Stimulated activated CD8-positive, alpha-beta memory T cell treated with anti-CD3 and anti-CD28 coated beads, Interleukin-4, amount 100 ng/mL, for 4 hours (primary cell): ENCODE measurements at places on chromosomes 11 and 22.

GRCh38 chr22:20434773-20435172 lies 2.9 kb downstream of the SCARF2 start:
- no peak for DNase-seq

- peak; percentile 38 for DNase-seq
Observed at GRCh38 chr11:61516675-61517572, 8.4 kb downstream of the LRRC10B start.

DNA sequence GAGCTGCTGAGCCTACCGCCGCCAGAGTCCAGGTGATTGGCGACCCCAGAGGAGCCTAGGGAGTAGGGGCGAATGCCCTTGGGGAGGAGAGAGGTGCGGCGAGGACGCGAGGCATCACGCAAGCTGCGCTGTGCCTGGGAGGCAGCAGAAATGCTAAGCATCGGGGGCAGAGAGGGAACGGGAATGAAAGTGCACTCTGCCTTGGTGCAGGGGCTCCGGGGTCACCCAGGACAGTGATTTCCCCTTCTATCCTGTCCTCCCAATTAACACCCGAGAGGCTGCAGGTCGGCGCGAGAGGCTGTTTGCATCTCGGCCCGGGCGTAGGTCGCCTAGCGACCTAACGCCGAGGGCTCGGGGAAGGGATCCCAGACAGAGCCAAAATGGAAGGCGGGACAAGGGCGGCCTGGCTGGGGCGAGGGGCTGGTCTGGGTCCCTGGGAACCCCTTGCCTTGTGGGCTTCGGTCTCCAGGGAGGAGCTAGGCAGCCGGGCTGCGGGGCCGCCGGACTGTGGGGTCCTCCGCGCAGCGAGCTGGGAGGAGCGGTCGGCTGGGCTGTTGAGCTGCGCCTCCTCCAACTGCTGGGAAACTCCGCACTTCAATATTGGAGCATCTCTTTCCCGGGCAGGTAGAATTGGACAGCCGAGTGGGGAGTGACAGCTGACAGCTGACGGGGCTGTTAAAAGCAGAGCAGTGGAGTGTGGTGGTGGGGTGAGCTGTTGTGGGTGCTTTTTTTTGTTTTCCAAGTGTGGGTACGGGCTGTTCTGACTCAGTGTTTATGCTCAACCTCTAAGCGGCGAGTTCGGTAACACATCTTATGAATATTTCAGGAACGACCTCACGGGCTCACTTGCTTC lies 657 bp downstream of the ELMOD1 start:
- DNase-seq = peak; percentile 12

DNA sequence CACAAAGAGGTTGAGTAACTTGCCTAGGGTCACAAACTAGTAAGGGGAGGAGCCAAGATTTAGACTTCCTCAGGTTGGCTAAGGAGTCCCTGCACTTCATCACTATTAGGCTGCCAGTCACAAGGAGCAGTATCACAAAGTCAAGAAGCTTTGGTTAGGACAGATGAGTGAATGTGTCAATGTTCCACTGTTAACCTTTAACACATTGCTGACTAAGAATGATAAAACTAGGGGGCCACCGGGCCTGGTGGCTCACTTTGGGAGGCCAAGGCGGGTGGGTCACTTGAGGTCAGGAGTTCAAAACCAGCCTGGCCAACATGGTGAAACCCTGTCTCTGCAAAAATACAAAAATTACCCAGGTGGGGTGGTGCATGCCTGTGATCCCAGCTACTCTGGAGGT lies 32.0 kb downstream of the TMEM123 start:
- DNase-seq = no peak

DNA sequence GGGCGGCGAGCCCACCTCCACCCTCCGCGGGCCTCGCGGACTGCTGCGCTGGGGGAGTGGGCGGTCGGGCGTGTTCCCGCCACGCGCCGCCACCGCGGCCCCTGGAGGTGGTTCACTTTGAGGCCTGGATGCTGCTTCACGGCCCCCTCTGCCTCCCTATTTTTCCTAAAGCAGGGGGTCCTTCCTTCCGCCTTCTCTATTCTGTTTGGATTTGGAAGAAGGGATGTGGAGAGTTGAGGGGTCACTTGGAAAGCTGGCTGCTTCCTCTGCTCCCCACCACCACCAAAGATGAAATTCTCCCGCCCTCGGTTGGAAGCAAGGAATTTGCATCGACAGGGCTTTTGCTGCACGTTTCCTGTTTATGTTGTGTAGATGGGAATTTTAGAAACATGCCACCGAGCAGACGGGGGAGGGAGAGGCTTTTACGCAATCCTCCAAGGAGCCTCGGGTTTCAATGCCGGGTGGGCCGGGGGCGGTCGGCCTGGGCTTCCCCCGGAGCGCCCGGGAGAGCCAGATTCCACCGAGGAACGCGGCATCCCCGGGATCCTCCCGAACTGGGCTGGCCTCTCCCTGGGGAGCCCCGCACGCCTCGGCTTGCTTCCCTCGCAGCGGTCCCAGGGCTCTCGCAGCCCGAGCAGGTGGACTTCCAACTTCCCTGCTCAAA lies 403 bp upstream of the SBF2 start:
- no peak for DNase-seq

GRCh38 chr22:17920992-17921650 lies 103.2 kb downstream of the MICAL3 start:
- no peak for DNase-seq

DNA sequence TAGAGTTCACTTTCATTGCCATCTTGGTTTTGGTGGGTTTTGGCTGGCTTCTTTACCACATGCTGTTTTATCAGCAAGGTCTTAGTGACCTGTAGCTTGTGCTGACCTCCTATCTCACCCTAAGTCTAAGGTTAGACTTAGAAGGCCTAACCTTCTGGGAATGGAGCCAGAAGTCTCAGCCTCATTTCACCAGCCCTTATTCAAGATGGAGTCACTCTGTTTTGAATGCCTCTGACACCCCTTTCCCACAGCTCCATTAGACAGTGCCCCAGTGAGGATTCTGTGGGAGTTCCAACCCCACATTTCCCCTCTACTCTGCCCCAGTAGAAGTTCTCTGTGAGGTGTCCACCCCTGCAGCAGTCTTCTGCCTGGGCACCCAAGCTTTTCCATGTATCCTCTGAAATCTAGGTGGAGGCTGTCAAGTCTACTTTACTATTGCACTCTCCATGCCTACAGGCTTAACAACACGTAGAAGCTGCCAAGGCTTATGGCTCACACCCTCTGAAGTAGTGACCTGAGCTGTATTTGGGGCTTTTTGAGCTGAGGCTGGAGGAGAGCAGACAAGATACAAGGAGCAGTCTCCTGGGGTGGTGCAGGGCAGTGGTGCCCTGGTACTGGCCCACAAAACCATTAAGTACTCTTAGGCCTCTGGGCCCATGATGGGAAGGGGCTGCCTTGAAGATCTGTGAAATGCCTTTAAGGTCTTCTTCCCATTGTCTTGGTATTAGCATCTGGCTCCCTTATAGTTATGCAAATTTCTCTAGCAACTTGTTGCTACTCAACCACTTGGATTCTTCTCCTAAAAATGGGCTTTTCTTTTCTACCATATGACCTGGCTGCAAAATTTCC lies 65.9 kb upstream of the SC5D start:
- DNase-seq = no peak

DNA sequence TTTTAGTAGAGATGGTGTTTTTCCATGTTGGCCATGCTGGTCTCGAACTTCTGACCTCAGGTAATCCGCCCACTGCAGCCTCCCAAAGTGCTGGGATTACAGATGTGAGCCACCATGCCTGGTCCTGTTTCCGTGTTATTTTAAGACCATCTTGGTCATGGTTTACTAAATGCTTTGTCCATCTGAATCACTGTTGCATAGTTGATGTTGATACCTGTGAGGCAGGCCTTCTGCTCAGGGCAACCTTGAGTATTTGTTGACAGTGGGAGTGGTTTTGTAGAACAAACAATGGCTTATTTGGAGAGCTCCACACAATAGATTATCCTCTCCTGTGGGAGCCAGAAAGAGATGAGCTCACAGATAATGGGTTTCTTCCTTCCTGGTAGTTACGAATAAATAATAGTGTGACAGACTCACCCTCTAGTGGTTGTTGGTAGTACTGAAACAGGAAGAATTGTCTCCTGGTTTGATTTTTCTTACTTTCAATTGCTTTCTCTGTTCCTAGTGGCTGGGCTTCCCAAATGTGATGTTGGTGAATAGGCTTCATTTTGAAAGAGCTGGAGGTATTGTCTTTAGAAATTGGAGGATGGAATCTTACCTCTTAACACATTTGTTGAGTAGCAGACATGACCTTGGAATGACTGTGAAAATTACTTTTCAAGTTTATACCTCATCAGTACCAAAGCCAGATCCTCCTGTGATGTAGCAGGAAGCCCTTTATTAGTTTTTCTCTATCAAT lies 39.0 kb downstream of the CTNND1 start:
- DNase-seq = no peak

DNA sequence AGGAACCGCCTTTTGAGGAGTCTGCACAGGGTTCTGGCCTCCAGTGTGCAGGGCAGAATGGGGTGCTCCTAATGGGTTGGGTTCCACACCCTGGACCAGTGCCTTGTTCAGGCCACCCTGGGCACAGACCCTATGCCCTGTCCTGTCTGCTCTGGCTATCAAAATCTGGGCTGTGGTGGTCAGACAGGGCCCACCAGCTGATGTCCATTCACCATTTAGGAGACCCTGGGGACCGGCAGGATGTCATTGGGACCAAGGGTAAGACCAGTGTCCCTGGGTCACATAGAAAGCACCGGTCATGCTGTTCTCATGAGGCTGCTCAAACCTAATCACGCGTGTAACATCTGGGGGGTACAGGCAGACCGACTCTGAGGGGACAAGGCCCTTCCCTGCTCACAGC lies 37.3 kb downstream of the PARVG start:
- no peak for DNase-seq

DNA sequence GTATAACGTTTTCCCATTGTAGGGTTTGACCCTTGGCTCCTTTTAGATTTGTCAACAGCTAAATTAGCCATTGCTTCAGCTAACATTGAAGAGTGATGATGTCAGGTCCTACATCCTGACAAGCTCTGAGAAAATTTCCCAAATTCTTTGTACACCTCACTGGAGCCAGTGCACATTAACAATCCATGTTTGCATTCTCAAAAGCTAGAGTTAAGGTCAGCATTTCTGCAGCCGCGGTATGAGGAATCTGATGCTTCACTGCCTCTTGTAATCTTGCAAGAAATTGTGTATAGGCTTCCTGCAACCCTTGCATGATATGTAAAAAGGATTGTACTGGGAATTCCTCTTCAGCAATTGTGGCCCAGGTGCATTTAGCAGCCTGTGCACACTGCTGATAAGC lies 33.1 kb upstream of the NCAM1 start:
- DNase-seq = no peak

- no peak for DNase-seq
Observed at GRCh38 chr22:24968066-24968561, 15.6 kb downstream of the KIAA1671 start.
